ENCODE measurements at places on chromosomes 5 and 9.

DNA sequence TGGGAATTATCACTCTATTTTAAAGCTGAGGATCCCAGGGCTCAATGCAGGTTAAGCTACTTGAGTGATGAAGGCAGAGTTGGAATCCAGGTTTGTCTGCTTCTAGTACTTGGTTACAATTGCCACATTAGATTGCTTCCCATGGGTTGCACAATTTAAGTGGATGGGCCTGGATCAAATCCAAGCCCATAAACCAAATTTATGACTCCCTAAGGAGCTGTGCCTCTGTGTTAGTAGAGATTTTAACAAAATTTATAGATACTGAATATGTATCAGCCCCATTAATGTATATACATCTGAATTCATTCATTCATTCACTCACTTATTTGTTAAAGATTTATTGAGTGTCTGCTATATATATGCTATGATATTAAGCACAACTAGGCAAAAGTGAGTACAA, 332.3 kb upstream of the KLF9 start:
- no peaks in the 10 kb centered on the region for H3K36me3 ChIP-seq
- H3K4me1 ChIP-seq, result no peaks in the 10 kb centered on the region

GRCh38 chr5:76642390-76643040, 19.3 kb upstream of the F2RL2 start:
- no peak for DNase-seq
- no peaks in the 10 kb centered on the region for H3K4me1 ChIP-seq
- H3K36me3 ChIP-seq, result no peaks in the 10 kb centered on the region
- H3K27ac ChIP-seq, result no peak overlapping the region
- no peaks in the 10 kb centered on the region for H3K27me3 ChIP-seq

DNA sequence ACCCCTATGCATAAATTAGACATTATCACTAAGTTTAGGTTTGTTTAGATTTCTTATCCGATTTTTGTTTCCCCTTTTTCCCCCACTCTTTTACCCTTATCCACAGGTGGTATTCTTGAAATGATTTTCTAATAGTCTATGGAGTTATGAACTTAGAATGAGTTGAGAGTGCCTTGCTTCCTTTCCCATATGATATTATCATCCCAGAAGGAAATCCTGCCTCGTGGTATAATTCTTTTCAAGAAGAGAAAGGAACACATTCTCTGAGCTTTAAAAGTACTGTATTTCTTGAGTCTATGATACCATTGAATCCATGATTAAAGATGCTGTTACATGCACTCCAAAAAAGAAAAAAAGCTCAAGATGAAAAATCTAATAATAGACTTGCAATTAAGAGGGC, 76.9 kb upstream of the ADAMTSL1 start:
- H3K27me3 ChIP-seq, result no peaks in the 10 kb centered on the region
- no peak overlapping the region for H3K27ac ChIP-seq
- no peaks in the 10 kb centered on the region for H3K36me3 ChIP-seq
- no peak overlapping the region for H3K4me3 ChIP-seq

DNA sequence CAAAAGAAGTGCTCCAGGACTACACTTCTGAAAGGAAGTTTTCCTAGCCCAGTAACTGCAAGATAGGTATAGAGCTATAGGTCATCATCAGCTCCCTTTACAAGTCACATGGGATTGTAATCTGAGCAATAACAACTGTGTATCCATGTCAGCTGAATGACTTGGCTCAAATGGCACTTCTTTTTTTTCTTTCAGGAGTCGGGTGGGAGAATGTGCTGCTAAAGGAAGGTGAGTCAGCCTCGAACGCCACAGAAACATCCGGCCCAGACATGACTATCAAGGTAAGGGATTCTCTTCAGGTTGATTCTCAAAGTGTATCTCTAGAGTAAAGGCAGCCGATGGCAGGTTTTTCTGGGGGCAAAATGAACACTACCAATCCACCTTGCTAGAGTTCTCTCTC, 192.2 kb downstream of the C9orf152 start:
- no peak overlapping the region for H3K4me3 ChIP-seq
- H3K27me3 ChIP-seq, result no peaks in the 10 kb centered on the region
- no peaks in the 10 kb centered on the region for H3K4me1 ChIP-seq
- no peaks in the 10 kb centered on the region for H3K36me3 ChIP-seq
- DNase-seq, result peak; percentile 60
- no peak overlapping the region for H3K27ac ChIP-seq

GRCh38 chr5:148205865-148206264, 3.0 kb downstream of the SPINK6 start:
- DNase-seq, result no peak
- no peaks in the 10 kb centered on the region for H3K36me3 ChIP-seq
- no peak overlapping the region for H3K27ac ChIP-seq
- H3K4me3 ChIP-seq, result no peak overlapping the region

- no peak overlapping the region for H3K4me3 ChIP-seq
- no peak overlapping the region for H3K27ac ChIP-seq
- H3K4me1 ChIP-seq, result no peaks in the 10 kb centered on the region
- no peaks in the 10 kb centered on the region for H3K27me3 ChIP-seq
Observed at GRCh38 chr9:133130685-133131244, 9.7 kb upstream of the RALGDS start.

DNA sequence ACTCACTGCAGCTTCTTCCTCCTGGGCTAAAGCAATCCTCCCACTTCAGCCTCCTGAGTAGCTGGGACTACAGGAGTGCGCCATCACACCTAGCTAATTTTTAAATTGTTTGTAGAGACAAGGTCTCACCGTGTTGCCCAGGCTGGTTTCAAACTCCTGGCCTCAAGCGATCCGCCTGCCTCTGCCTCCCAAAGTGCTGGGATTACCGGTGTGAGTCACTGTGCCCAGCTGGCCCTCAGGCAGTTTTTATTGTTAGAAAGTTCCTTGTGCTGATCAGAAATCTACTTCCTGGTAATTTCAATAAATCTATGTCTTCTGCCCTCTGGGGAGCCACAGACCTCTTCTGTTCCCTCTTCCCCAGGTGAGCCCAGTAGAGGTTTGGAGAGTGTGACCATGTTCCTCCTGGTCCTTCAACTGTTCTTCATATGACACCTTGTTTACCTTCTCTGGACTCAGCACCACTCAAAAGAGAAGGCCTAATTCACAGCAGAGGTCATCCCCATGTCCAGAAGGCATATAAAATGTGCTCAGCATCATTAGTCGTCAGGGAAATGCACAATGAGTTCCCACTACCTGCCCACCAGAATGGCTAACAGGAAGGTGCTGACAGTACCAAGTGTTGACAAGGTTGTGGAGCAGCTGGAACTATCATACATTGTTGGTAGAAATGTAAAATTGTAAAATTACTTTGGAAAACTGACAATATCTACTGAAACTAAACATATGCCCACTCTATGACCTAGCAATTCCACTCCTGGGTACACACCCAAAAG, 10.4 kb downstream of the TMOD1 start:
- H3K27ac ChIP-seq, result no peak overlapping the region
- no peaks in the 10 kb centered on the region for H3K27me3 ChIP-seq
- no peaks in the 10 kb centered on the region for H3K4me1 ChIP-seq
- no peak for DNase-seq
- H3K4me3 ChIP-seq, result no peak overlapping the region
- no peaks in the 10 kb centered on the region for H3K36me3 ChIP-seq

- no peak overlapping the region for H3K4me3 ChIP-seq
- H3K27ac ChIP-seq, result no peak overlapping the region
- no peaks in the 10 kb centered on the region for H3K36me3 ChIP-seq
- no peaks in the 10 kb centered on the region for H3K4me1 ChIP-seq
Observed at GRCh38 chr9:15272377-15272928, 34.6 kb downstream of the TTC39B start.

DNA sequence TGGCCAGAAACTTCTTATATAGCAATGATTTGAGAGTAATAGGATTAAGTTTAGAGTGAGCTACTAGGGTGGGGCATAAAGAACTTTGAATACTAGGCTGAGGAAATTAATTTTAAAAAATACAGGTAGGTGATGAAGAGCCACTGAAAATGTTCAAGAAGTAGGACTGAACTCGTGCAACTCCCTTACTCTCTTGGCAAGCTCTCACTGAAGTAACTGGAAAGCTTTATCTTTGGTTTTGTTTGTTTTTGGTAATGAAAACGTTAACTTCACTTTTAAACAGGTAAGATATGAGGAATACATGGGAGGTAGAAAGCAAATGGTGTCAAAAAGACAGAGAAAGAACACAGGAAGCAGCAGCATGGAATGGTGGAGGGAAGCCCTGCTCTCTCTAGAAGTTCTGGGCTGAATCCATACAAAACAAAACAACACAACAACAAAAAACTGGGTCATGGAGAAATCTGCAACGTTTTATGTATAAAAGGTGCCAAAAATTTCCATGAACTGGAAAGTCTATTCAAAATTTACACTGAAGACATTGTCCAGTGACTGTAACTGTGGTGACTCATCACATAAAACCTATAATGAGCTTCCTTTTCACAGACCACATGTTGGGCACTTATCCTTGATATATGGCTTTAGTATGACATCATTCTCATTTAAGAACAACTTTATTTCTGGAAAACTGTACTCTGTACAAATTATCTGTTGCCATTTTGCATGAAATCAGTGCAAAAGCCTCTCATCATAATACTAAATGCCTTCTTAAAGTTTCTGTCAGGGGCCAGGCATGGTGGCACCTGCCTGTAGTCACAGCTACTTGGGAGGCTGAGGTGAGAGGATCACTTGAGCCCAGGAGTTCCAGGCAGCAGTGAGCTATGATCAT, 91.2 kb upstream of the CHD1 start:
- no peak for DNase-seq
- H3K36me3 ChIP-seq, result no peaks in the 10 kb centered on the region
- H3K4me3 ChIP-seq, result no peak overlapping the region
- H3K4me1 ChIP-seq, result no peaks in the 10 kb centered on the region
- no peaks in the 10 kb centered on the region for H3K27me3 ChIP-seq

DNA sequence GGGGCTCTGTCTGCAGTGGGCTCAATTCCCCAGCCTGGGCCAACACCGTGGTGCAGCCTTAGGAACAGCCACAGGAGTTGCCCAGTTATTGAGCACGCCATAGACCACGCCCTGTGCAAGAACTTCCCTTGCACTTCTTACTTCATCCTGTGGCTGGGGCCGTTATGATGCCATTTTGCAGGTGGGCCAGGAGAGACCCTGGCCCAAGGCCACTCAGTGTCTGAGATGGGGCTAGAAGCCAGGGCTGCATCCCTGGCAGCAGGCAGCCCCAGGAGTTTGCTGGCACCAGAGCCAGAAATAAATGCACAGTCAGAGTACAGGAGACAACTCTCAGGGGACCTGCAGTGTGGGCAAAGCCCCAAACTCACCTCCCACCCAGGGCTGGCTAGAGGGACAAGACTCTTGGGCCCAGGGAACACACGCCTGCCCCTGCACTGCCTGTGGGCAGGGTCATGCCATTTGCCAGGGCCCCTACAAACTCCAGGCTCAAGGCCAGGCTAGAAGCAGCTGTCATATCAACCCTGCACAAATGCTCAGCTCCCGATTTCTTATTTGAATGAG, 6.7 kb downstream of the CORO2A start:
- H3K4me1 ChIP-seq, result peaks cover 2% of the 10 kb centered on the region
- H3K4me3 ChIP-seq, result no peak overlapping the region
- no peak for DNase-seq
- H3K27me3 ChIP-seq, result no peaks in the 10 kb centered on the region

- H3K36me3 ChIP-seq, result peaks cover 2% of the 10 kb centered on the region
- no peaks in the 10 kb centered on the region for H3K27me3 ChIP-seq
- no peak for DNase-seq
- peak overlapping the region; percentile 17 for H3K27ac ChIP-seq
- no peak overlapping the region for H3K4me3 ChIP-seq
Observed at GRCh38 chr9:38020151-38021076, 48.6 kb downstream of the SHB start.

DNA sequence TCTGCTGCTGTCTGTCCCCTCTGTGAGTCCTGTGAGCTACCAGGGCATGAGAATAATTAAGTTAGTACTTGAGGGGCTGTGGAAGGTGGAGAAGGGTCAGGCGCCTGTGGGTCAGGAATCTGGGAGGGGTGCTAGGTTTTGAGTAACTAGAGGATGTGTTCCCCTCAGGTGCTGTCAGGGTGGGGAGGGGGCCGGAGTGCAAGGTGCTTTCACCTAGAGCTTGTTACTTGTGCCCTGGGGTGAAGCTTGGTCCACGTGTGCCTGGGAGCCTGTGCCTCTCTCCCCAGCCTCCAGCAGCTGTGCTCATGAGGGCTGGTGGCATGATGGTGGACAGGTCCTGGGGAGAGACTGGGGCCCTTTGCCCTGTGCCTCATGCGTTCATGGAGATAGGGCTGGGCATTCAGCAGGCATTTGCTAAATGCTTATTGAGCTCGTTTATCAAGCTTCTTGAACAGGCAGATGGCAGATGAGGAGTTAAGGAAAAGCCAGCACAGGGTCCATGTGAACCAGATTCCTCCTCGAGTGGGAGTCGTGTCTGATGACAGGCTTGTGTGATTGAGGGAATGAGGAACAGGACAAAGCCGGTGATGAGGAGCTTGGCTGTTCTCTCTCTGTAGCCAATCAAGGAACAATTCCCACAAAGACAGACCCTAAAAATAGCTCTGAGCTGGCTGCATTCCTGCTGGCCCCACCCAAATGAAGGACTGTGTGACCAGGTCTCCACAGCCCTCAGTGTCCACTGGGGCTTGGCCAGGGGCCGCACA, 40.9 kb downstream of the CACNA1B start:
- H3K27me3 ChIP-seq, result no peaks in the 10 kb centered on the region
- H3K4me1 ChIP-seq, result no peaks in the 10 kb centered on the region
- H3K27ac ChIP-seq, result no peak overlapping the region
- H3K36me3 ChIP-seq, result no peaks in the 10 kb centered on the region
- no peak for DNase-seq

DNA sequence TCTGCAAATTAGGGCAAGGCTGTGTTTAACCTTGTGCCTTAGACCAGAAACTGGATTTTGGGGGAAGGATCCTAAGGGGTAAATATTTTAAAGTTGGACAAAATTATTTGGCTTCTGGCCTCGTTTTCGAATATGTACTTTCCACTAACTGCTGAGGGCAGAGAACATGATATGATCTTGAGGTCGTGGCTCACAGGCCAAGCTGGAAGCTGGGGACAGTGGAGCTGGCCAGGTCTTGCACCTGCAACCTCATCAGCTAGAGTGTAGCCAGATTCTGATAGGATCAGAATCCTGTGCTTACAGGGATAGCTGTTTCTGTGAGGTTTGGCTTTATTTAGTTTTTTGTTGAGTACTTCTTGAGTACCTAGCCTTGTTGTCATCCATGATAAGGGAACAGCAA, 24.9 kb downstream of the MAN2A1 start:
- no peaks in the 10 kb centered on the region for H3K36me3 ChIP-seq
- H3K4me3 ChIP-seq, result no peak overlapping the region
- no peak overlapping the region for H3K27ac ChIP-seq
- no peak for DNase-seq

DNA sequence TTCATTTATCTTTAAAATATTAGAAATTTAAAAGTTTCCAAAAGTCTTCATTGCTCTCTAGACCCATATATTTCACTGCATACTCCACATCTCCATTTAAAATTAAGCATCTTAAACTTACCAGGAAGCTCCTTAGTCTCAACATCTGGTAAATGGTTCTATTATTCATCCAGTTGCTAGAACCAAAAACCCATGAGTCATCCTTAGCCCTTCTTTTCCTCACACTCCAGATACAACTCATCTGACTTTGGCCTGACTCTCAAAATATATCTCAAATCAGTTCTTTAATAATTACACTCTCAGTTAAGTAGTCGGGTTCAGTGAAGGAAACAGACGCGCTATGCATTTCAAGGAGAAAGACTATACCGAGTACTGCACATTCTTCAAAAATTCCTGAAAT, 110.2 kb upstream of the COX7C start:
- H3K4me3 ChIP-seq, result no peak overlapping the region
- no peaks in the 10 kb centered on the region for H3K36me3 ChIP-seq
- H3K4me1 ChIP-seq, result no peaks in the 10 kb centered on the region
- DNase-seq, result no peak
- H3K27ac ChIP-seq, result no peak overlapping the region

All from mesendoderm (in vitro differentiated cells).